ENCODE measurements at places on chromosomes 7 and 10.

DNA sequence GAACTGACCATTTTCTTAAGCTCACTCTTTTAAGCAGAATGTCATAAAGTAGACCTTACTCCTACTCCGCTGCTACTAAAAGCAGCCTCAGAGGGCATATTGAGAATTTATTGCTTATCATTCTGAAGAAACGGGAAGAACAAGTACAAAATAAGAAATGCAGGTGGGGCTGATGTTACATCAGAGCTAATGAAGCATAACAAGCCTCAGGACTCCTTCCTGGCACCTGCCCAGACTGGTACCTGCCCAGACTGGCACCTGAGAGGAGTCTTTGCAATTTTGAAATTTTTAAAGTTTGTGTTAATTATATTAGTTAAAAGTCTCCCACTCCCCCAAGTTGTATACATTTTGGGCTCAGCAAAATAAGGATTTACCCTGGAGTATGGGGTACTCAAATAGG lies 162.4 kb downstream of the SEMA3E start:
- no peak for DNase-seq

DNA sequence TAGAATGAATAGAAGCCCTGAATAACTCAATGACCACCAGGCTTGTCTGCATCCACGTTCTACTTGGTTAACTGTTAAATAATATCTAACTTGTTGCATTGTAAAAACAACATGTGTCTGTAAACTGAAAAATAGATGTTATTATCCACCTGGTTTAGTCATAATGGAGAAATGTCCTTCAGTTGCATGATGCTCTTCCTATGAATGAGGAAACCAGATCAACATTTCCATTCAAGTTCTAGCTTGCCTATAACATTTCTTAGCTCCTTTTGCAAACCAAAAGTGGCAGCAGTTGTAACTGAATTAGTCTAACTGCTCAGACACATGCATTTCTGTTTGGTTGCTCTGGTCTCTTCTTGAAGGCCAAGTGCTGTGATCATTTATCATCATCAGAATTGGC lies 62.9 kb upstream of the BET1 start:
- DNase-seq = no peak

DNA sequence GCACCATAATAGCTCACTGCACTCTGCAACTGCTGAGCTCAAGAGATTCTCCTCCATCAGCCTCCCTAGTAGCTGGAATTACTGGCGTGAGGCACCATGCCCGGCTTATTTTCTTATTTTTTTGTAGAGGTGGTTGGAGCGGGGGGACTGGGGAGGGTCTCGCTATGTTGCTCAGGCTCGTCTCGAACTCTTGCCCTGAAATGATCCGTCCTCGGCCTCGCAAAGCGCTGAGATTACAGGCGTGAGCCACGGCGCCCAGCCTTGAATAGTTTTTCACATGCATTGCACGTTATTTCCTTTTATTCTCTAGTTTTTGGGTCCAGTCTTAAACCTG lies 526 bp upstream of the LAMTOR4 start:
- no peak for DNase-seq

GRCh38 chr7:105521717-105522463 lies at the start of gene PUS7:
Gene PUS7 (minus strand): TSS chr7:105522271. CDS start chr7:105508512, 13,759 bp downstream.
- DNase-seq = peak; percentile 37
